NCI-H1694 treated with DMSO at 0.1 percent for 48 hours (cell line): ENCODE measurements at places on chromosomes 3 and 15.

GRCh38 chr15:50046867-50047266, 72.2 kb downstream of the ATP8B4 start:
- DNase-seq = no peak

DNA sequence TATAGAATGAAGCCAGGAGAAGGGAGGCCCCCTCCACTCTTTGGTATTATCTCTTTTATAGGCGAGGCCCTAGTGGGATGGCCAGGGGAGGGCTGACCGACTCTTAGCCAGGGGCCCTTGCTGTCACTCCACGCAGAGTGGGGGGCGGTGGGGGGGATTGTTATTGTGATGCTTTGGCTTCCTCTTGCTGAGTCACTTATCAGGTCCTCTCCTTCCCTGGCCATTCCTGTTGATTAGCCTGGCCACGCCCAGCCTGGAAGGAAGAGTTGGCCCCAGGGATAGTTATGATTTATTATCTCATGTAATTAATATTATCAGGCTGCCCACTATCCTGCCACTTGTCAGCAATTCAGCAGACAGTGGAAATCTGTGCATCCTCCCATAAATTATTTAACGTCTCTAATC, 25.5 kb upstream of the SKOR1 start:
- DNase-seq = no peak

GRCh38 chr3:185927501-185928200, 10.2 kb downstream of the TRA2B start:
- DNase-seq = no peak

GRCh38 chr3:15438983-15439382, 11.6 kb downstream of the EAF1 start:
- DNase-seq = no peak

GRCh38 chr3:143414571-143415253, 295.1 kb downstream of the CHST2 start:
- DNase-seq = no peak

- no peak for DNase-seq
These were observed 65.0 kb upstream of the ATP2B2 start for GRCh38 chr3:10570196-10570946.

- DNase-seq = no peak
These were observed 8.5 kb downstream of the BAHD1 start for GRCh38 chr15:40449275-40449674.

DNA sequence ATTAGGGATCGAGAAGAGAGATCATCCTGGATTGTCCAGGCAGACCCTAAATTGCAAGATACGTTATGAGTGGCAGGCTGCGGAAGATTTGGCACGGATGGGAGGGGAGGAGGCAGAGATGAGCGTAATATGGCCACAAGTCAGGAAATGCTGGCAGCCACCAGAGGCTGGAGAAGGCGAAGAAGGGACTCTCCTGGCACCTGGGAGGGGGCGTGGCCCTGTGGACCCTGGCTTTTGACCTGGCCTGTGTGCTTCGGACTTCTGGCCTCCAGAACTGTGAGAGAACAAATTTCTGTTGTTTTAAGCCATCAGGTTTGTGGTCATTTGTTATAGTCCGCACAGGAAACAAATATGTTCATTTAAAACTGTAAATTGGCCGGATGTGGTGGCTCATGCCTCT, 31.9 kb upstream of the IGF1R start:
- no peak for DNase-seq

DNA sequence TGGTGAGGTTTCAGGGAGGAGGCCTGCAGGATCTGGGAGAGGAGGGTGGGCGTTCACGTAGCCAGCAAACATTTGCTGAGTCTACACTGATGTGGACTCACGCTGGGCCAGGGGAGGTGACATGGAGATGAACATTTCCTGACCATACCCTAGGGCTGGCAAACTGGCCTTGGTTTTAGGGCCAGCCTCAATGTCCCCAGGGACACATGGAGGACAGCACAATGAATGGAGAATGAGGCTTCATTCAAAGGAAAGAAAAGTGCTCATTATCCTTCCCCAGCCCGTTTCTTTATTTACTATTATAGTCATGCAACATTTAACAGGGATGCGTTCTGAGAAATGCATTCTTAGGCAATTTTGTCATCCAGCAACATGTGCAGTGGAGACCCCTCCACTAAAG, 26.8 kb downstream of the ACAN start:
- DNase-seq = no peak

DNA sequence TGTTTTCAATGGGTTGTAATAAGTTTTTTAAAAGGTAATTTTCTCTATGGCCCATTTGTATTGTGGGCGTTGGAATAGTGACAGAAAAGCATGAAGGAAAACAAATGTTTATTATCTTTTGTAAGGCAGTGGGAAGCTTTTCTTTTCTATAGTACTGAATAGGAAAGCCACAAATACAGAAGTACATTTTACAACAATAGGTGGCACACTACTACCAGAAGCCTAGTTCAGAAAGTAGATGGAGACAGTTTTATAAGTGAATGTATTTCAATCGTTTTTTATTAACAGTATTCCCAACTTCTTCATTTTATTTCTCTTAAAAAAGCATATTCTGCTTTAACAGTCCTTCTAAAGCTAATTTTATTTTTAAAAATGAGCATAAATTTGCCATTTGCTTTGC, 296.7 kb downstream of the PTPRG start:
- DNase-seq = peak; percentile 4

DNA sequence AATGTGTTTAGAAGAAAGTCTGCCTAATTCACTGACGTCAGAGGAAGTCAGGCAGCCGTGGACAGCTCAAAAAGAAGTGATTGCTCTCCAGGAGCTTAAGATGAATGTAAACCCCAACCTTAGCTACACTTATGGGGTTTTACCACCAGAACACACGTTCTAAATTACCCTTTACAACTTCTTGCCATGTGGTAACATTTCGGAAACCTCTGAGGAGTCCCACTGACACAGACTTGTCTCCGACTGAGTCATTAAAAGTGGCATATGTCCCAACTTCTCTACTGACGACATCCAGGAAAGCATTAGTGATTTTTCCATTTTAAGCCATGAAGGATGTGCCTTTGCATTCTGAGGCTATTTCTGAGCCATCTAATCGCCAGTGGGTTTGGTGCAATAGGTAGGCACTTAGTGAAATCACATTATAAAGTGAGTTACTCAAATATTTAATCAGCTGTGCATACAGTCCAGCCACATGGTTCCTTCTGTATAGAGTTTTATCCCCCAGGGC, 32.4 kb downstream of the C2CD4A start:
- no peak for DNase-seq
